Left colon (tissue), 2 donors: ENCODE measurements at places on chromosomes 13 and 19. TPM values are rescaled to one million over a fixed set of nuclear protein-coding genes. Genes with fewer than 3 reads are reported as not detected.
A peak's percentile ranks its signal among the peaks of the same experiment; 100 is the strongest.

GRCh38 chr13:107144432-107144831 lies 576.5 kb upstream of the ARGLU1 start:
- DNase-seq, result no peak

GRCh38 chr19:1252821-1253513 lies 4.6 kb downstream of the MIDN start:
- peak; percentile 88 for DNase-seq

Gene KLK12
- total RNA-seq, result 0.73 TPM

GRCh38 chr13:39266426-39266825 lies 228.2 kb downstream of the NHLRC3 start:
- no peak for DNase-seq

DNA sequence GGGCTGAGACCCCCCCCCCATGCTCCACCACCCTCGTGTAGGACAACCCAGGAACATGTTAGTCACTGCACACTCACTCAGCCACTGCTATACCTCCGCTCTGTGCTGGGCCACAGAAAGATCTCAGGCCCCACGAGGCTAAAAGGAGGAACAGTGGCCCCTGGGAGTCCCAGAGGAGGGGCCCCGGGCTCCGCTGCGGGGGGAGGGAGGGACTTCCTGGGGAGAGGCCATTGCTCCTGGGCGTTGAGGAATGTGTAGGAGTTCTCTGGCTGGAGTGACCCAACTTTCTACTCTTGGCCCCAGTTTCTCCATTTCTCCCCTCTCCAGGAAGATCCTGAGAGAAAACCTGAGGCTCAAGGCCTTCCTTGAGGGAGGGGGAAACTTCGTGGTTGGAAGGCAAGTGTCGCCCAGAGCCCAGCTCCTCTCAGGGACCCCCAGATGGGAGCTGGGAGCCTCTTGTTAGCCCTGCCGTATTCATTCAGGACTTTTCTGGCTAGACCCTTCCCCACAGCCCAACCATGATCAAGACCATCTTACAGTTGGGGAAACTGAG lies 13.6 kb downstream of the ONECUT3 start:
- DNase-seq, result no peak

Gene RNF225
- not detected for total RNA-seq

DNA sequence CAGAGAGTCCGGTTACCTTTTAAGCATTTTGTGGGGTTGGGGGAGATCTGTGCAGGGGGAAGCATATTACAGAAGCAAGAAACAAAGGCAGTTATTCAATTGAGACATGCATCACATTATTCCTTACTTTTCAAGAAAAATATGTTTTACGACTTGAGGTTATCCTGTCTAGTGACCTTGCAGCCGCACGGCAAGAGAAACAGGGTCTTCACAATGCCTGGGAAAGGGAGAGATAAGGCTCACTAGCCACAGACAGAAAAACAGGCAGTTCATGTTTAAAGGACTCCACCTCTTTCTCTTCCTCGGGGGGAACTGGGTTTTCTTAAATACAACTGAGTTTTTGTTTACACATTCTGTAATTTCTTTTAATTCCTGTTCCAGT lies 536 bp upstream of the NCR1 start:
- DNase-seq, result no peak

Gene PODNL1
- total RNA-seq, result 2.7 TPM

DNA sequence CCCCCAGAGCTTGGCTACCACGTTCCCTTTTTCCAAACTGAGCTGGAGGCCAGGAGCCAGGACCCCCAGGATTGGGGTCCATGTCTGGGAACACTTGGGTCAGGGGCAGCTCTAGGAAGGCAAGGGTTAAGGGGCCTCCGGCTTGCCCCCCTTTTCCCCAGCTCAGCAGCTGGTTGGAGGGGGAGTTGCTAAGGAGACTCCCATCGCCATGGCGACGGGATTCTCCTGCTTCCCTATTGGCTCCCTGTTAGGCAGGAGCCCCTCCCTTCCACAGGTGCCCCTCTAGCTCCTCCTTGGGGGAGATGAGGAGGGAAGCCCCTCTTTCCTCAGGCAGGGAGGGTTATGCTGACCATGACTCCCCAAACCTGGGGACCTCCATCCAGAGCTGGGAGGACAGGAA lies 33.9 kb downstream of the PDE4A start:
- DNase-seq, result no peak

Gene THSD1
- total RNA-seq, result 1.2 TPM
